ENCODE measurements at places on chromosomes 4 and X.

GRCh38 chr4:158837527-158838141 lies 68.8 kb downstream of the FNIP2 start:
- DNase-seq = no peak

DNA sequence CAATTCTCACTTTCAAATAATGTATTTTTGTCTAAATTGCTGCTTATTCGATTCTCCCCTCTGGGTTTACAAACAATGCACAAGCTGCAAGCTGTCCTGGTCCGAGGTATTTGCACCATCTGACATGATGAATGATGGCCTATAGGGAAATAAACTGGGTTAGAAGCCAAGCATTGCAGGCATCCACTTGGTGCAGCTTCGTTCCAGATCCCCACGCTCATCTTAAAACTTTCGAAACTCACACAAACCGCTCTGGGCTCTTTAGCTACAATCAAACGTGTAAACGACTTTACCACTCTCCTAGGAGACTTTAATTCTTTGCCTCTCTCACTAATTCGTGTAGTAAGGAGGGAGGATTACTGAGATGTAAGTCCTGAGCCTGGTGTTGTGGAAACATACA lies 19.0 kb downstream of the PHKA2 start:
- DNase-seq = peak; percentile 15

DNA sequence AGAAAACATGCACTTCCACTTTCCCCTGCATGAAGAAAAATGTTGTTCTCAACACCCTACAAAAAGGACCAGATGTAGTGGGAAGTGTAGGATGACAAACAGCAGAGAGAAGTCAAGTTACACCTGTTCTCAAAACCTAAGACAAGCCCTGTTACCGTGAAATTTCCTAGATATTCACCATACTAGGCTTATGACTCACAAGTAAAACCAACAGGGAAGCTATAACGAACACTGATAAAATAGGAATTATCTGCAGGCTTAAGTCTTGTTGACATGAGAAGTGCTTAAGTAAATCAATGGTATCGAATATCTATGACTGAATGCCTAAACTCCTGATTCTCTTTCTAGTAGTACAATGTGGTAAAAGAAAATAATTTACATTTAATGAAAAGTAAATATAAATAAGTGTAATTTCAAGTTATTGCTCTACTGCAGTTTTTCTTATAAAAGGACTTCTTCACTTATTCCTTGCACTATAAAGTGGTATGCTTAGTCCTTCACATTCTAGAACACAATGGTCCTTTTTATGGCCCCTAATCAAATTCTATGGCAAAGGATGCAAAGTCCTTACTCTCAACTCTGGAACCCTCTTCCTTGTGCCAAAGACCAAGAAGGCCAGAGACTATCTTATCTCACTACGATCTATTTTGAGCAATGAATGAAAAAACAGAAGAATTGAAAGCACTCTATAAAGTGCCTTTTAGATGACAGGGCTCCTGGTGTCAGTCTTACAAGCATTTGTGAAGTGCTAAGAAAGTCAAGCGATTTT lies 19.6 kb downstream of the AP1S2 start:
- DNase-seq = no peak

DNA sequence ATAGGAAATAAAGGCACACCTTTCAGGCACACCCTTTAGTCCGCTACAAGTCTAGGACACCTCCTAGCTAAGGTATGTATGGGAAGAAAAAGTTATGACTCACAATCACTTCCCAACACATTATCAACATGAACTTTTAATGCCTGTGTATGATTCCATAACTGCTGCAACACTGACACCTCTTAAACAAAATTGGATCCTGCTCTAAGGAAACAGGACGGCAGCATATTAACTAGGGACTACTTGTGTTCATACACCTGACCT lies 2.4 kb upstream of the PPP3CA start:
- no peak for DNase-seq

Data from fibroblast of the aortic adventitia (primary cell).